ENCODE measurements at places on chromosomes 13 and 19.

DNA sequence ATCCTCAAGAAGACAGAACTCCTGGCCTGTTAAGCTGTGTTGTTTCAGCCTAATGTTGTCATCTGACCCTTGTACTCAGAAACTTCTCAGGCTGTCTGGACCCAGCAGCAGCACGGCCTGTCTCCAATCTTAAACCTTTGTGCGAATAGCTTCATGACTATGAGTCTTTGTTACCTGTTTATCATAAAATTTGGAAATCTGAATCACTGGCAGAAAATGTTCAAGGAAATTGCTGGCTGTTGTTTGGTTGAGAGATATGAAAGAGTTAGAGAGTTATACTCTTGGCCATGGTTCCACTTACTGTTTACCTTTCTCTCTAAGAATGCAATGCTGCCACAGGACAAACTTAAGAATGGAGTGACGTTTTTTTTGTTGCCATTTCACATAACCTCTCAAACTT, 59.6 kb downstream of the EFNB2 start:
- no peak for DNase-seq

- peak; percentile 24 for DNase-seq
Measured at GRCh38 chr19:46426035-46426505, 2.7 kb downstream of the PNMA8C start.

- DNase-seq = no peak
Measured at GRCh38 chr19:36771261-36772231, 1.1 kb downstream of the ZNF850 start.

- DNase-seq = peak; percentile 56
Measured at GRCh38 chr13:33230178-33230881, 55.2 kb downstream of the STARD13 start.

- DNase-seq = peak; percentile 94
Measured at GRCh38 chr19:39845933-39846677, at the start of gene FBL. FBL (minus strand) TSS chr19:39846379; CDS start chr19:39846300, 79 bp downstream.

GRCh38 chr13:98766697-98767096, 14.2 kb upstream of the SLC15A1 start:
- no peak for DNase-seq

GRCh38 chr13:50892210-50892944, 17.2 kb upstream of the RNASEH2B start:
- no peak for DNase-seq

GRCh38 chr19:11633223-11633622, 35.9 kb downstream of the ZNF627 start:
- DNase-seq = no peak

DNA sequence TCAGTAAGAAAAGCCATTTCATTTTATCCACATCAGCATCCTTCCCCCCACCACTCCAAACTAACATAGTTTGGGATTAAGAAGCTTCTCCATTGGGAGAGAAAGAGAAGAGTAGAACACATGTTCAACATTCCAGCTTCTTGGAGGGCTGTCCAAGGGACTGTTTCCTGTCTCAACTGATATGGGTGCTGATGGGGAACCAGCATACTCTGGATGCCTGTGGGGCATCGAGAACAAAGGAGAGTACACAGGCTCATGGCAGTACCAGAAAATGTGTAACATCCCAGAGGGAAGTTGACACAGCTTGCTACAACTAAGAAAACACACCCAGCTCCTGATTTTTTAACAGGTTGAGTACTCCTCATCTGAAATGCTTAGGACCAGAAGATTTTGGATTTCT, 24.7 kb downstream of the SUCLA2 start:
- DNase-seq = no peak

- no peak for DNase-seq
Measured at GRCh38 chr13:20908714-20909497, 6.4 kb upstream of the XPO4 start.

GRCh38 chr19:46408664-46409039, 4.7 kb downstream of the CCDC8 start:
- DNase-seq = no peak
